ENCODE measurements at places on chromosomes 3 and 15.

- DNase-seq = peak; percentile 18
These were observed at the start of gene IL5RA for GRCh38 chr3:3110299-3110630. Gene IL5RA, minus strand, starts transcription at chr3:3110374. Its CDS starts 5,390 bp downstream, at chr3:3104984.

GRCh38 chr15:70100474-70101341, 3.0 kb upstream of the TLE3 start:
- DNase-seq = peak; percentile 63

DNA sequence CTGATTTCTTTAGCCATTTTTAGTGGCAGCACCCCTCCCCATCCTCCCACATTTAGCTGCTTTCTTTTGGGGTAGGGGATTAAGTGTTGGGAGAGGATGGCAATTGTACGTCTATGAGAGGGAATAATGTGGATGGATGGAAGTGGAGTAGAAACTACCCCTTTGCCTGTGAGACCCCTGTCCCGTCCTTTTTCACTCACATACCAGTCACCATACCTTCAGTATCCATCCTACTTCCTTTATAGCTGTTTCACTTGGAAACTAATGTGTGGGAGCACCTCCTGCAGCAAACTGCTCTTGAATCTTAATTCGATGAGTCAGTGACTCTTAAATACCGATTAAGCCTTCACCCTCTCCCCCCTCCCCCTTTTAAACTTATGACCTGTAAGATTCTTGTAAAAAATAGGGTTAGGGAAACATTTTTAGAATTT, 730 bp downstream of the SPRED1 start:
- no peak for DNase-seq

DNA sequence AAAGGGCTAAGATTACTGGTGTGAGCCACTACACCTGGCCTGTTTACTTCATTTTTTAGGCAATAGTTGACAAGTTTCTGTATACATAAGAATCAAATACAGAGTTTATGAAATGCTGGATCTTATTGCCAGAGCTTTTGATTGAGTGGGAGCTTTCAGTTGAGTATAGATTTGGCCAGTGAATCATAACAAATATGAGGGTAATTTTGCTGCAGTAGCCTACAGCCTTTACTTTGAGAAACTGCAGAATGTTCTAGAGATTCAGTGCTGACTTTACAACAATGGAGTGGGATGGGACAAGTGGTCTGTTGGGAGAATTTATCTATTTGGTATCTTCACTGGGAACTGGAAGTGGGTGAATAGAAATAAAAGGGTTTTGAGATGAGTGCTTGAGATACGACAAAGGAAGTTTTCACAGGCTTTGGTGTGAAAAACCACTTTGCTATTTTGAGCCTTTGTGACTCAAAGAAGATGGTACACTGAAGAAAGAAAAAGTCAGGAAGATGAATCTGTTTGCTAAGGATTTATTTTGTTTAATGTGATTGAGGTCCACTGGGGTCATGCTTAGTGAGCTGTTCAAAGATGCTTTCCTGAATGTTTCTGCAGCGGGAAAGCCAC, 227.8 kb downstream of the UBE2E2 start:
- DNase-seq = no peak

DNA sequence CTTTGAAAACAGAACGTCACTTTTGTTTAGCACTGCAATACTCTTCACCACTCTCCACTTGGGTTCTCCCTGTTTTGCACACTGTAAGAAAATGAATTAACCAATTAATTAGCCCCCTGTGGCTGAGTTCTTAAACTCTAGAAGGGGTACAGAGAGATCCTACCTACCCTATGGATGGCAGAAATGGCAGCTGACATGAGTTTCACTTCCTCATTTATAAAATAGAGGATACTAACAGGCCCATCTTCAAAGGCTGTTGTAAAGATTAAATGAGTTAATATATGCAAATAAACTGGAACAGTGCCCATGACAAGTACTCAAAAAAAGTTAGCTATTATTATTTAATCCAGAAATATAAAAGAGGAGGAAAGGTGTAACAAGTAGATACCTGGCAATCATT, 36.9 kb downstream of the SUCLG2 start:
- DNase-seq = no peak

GRCh38 chr3:188841906-188842305, 329.9 kb upstream of the TPRG1 start:
- DNase-seq = no peak

GRCh38 chr15:73658645-73659044, 25.5 kb upstream of the NPTN start:
- DNase-seq = no peak

GRCh38 chr15:83275412-83275811, 9.1 kb downstream of the BNC1 start:
- DNase-seq = no peak

- no peak for DNase-seq
These were observed 2.9 kb downstream of the TMOD2 start for GRCh38 chr15:51754267-51754666.

DNA sequence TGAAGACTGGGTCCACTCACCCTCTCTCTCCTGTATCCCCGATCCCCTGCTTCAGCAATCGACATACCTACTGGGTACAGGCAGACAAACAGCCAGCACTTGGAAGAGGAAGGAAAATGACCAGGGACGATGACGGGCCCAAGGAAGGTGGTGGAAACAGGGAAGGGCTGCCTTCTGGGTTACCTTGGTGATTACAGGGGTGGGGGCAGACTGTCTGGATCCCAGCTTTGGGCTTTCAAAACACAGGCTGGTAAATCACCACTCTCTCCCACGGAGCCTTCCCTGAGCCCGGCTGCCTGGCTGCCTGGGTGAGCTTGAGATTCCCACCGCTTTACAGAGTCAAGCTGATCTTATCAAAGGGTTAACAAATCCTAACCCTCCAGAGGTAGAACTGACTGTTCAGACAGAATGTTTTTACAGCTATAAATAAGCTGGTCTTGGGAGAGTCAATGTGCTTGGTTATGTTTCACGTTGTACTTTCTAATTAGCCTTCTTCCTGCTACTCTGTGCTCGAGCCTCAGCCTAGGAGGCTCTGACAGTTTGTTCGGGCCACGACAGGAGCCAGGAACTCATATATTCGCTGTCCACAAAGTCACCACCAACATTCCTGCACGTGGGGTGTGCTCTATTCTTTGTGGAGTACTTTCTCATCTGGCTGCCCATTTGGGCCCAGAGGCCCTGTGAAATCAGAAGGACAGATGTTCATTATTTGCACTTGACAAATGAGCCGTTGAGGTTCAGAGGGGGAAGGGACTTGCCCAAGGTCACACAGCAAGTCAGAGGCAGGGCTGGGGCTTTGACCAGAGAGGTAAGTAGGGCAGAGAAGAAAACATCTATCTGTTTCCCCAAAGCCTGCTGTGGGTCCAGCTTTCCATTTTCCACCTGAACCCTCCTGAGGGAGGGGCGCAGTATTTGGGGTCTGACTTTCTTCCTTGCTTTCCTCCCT, 63.5 kb downstream of the FEM1B start:
- DNase-seq = no peak

DNA sequence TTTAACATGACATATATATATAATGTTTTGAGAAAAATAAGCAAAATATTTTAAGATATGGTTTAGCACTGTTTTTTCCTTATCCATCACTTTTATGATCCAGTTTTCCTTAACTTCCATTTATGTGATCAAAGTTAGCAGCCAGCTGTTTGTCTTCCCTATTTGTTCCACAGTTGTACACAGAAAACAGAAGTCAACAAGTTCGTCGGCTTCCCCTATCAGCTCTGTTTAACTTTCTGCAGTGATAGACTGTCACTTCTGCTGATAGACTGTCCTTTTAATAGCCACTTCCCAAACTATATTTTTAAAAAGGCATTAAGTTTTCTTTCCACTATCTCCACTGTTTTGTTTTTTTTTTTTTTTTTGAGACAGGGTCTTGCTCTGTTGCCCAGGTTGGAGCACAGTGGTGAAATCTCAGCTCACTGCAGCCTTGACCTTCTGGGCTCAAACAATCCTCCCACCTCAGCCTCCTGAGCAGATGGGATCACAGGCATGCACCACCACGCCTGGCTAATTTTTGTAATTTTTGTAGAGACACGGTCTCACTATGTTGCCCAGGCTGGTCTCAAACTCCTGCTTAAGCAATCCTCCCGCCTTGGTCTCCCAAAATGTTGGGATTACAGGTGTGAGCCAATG, 7.2 kb downstream of the FSD2 start:
- DNase-seq = no peak

GRCh38 chr15:24919446-24919845, 35.3 kb upstream of the SNRPN start:
- no peak for DNase-seq

DNA sequence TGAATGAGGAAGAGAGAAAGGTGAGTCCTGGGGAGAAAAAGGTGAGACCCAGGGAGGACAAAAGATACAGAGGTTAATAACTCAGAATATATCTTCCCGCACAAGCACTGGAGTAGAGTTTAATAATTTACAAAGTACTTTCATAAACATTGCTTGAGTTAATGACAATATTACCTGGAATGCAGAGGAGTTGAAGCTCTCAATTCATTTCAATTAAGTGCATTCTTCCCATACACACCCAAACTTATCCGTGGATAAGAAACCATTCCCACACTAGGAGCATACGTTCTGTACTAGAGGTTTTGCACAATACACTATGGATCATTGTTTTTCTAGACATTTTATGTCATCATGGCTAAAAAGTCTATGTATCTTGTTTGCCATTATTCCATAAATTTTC, 23.3 kb upstream of the KNG1 start:
- DNase-seq = no peak

DNA sequence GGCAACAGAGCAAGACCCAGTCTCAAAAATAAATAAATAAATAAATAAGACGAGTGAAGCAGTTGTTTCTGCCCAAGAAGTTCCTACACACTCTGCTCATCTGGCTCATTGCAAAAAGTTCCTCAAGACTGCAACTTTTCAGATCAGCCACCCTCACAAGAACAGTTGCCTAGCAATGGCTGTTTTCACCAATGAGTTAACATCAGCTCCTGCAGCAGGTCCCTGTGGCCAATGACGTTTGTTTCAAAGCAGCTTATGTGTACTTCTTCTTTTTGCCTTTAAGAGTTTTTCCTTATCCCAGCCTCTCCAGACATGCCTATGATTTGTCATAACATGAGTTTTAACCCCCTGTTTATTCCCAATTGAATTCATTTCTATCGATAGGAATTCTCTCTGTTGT, 118.4 kb upstream of the SPRED1 start:
- DNase-seq = no peak

GRCh38 chr15:41981371-41982132, 9.2 kb upstream of the EHD4 start:
- DNase-seq = no peak

DNA sequence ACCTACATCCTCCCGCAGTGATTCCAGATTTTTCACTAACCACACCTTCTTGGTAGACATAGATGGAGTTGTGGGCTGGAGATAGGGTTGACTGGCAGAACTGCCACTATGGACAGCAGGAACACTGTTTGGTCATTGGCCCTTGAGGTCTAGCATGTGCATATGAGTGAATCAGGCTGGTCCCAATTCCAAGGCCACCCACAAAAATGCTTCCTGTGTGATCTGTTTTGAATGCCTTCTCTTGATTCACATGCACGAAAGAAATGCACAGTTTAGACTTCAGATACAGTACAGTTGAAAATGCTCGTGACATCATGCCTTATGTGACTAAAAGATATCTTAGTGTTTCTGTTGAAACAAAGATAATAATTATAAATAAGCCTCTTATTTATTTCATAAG, 285.8 kb upstream of the SEMA6D start:
- no peak for DNase-seq

- DNase-seq = no peak
These were observed 41.9 kb downstream of the EMC4 start for GRCh38 chr15:34266751-34267150.

DNA sequence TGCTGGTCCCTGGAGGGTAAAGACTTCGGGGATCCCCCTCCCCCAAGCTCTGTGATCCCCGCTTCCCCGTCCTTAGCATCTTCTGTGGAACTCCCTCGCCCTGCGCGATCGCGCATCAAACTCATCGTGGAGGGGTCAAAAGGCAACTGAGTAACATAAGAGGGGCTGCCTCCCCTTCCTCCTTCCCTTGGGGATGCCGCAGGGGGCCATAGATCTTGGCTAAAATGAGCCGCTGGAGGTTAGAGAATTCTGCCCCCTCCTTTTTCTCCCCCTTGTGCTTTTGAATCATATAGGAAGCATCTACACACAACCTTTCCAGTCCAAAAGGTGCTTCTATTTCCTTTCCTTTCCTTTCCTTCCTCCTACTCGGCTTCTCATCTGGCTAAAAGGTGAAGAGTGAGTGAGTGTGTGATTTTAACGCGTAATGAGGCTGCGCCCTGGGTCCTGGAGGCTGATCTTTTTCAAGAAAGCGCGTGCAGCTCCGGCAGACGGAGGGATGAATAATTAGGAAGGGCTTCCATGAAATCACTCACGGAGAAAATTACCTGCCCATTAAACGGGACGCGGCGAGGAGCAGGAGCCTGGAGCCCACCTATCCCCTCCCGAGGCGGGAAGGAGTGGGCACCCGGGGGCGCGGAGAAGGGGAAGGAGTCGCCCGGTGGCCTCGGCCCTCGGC, 831 bp upstream of the ROBO2 start:
- DNase-seq = no peak

GRCh38 chr3:38203690-38204089, 38.4 kb downstream of the OXSR1 start:
- no peak for DNase-seq

GRCh38 chr3:118991775-118992174, 42.9 kb downstream of the IGSF11 start:
- DNase-seq = no peak

- no peak for DNase-seq
These were observed 303.1 kb upstream of the CTDSPL start for GRCh38 chr3:37558580-37558979.

GRCh38 chr3:113496924-113497323, 18.0 kb downstream of the SPICE1 start:
- DNase-seq = no peak

DNA sequence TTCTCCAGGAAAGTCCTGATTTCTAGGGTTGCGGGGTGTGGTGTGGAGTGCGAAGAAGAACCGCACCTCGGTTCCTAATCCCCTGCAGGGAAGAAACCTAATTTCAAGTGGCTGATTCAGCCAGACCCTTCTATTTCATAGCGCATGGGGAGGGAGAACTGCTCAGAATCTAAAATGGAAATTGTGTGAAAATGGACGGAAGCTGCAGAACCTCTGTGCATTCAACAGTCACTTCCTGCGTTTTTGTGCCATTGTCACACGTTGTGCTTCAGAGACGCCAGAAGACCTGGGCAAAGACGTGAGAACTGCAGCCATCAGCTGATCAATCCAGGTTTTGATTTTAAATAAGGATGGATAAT, 1.2 kb downstream of the SIDT1 start:
- peak; percentile 49 for DNase-seq

GRCh38 chr3:140251678-140252077, 316.7 kb downstream of the CLSTN2 start:
- no peak for DNase-seq

DNA sequence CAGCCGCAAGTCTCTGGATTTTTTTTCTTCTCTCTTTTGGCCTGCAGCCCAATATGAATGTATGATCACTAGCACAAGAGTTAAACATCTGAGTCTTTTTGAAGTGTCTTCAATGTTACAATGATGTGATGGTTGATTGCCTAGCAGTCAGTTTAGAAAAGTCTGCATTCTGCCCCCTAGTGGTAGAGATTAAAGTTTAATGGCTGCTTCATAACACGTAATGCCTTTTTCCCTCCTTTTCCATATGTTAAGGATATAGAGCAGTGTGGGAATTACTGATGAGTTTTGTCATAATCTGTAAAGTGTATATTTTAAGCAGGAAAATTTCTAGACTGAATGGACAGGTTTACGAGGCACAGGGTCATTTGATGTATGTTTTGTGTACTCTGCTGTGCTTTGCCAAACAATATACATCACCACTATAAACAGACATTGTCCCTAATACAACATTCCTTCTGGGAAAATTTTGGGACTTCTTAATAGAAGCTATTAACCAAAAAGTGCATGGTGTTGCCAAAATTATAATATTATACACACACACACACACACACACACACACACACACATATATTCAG, 1038.5 kb upstream of the NR2F2 start:
- DNase-seq = no peak

All from T-cell (primary cell).